ENCODE measurements at places on chromosomes 5 and 9.
A peak's percentile ranks its signal among the peaks of the same experiment; 100 is the strongest.

DNA sequence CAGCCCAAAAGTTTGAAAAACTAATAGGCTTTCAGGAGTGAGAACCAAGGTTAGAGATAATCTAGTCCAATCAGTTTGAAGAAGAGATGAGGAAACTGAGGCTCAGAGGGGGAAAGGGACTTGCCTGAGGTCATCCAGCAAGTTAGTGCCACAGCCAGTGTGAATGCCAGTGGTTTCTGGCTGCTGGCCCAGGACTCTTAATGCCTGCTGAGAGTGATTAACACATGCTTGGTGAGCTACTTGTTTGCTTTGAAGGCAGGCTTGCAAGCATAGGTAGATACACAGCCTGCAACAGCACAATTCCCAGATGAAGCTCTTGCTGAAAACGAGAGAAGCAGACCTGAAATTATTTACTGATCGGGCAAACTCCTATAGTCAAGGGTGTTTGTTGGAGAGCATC is 591.6 kb upstream of the SGCD start:
- no peak for DNase-seq

GRCh38 chr5:32565145-32565544 is 20.2 kb upstream of the SUB1 start:
- DNase-seq, result no peak

DNA sequence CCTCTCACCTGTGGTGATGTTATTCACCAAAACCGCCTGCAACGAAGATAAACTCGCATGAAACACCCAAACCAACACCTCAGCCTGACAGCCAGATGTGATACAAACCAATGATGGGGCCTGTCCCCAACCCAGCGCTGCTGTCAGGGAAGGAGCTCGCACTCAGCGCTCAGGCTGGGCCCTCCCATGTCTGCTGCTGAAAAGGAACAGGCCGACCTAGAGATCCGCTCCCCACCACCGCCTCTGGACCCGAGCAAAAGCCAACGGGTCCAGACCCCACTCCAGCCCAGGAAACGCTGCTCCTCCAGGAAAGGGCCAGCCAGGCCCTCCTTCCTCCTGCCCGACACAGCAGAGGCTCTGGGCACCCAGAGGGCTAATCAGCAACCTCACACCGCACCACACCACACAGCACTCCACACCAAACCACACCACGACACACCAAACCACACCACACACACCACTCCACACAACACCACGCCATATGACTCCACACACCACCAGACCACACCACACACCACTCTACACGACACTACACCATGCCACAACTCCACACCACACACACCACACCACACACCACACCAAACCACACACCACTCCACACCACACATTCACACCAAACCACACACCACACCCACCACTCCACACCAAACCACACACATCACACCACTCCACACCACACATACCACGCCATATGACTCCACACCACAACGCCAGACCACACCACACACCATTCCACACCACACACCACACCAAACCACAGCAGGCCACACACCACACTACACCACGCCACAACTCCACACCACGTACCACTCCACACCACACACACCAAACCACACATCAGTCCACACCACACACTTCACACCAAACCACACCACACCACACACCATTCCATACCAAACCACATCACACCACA is 46.5 kb downstream of the GOLM1 start:
- DNase-seq, result peak; percentile 0

GRCh38 chr5:165630261-165630778 is 2124.9 kb downstream of the MAT2B start:
- DNase-seq, result peak; percentile 13

GRCh38 chr5:200985-201384 is 9.7 kb downstream of the LRRC14B start:
- no peak for DNase-seq

DNA sequence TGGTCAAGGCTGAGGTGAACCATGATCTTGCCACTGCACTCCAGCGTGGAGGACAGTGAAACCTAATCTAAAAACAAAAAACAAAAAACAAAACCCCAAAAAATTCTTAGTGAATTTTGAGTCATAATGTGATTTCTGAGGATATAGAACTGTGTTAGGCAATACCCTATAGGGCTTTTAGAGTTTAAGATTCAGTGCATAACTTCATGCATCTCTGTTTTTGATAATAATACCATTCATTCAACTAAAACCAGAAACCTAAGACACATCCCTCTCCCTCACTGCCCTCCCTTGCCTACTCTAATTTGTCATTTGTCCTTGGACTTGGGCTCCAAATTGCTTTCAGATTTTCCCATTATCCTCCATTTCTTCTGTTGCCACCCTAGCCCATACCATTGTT is 405.7 kb upstream of the EDIL3 start:
- DNase-seq, result no peak

DNA sequence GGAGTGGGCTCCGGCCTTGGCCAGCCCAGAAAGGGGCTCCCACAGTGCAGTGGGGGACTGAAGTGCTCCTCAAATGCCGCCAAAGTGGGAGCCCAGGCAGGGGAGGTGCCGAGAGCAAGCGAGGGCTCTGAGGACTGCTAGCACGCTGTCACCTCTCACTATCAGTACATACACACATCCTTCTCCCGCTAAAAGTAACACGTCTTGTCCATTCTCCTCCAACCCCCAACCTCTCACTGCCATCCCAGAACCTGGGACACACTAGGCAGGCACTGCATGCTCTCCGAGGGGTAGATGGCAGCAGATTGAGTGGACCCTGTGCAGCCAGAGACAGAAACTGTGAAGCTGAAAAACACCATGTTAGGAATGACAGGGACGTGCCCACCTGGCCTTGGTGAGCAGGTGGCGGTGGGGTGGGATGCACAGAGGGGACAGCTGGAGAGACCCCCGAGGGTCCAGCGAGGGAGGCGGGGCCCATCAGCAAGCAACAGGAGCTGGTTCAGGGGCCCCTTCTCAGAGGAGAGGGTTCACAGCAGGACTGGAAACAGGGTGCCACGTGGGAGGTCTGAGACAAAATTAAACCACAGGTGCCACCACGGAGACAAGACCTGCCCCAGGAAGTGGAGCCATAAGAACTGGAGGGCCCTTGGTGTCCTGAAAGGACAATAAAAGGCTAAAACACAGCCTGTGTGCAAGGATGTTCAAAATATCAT is 16.9 kb downstream of the SEMA4D start:
- no peak for DNase-seq
